ENCODE measurements at places on chromosomes 12 and 14.

GRCh38 chr12:4566474-4566873 lies 4.5 kb downstream of the DYRK4 start:
- H3K4me3 ChIP-seq = no peak overlapping the region
- H3K27me3 ChIP-seq = no peaks in the 10 kb centered on the region
- H3K4me1 ChIP-seq = peaks cover 13% of the 10 kb centered on the region
- no peak for DNase-seq

DNA sequence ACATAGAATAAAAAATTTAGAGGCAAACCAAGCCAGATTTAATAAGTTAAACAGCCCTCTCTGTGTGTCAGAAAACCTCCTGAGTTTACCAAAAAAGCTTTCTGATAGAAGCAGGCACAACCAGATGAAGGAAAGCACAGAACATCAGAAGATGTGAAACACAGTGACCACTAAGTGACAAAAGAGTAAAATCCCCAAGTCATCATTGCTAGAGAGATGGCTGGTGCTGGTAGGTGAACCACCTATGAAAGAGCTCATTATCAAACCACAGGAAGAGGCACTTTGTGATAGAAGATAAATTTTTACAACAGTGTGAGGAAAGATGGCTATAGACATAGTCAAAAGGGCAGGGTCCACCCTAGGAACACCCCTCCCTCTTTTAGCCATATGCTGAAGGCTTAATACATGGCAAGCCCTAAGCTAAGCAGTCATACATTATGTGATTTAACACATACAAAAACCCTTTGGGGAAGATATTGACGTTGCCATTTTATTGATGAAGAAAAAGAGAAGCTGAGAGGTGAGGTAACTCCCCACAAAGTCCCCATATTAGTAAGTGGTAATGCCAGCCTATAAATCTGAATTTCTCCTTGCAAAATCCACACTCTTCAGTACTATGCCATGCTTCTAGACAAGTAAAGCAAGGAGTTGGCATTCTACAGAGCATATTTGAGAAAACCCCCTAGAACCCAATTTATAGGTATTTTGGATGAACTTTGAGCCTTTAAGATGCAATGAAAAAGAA lies 449.9 kb downstream of the LRIG3 start:
- H3K27me3 ChIP-seq = no peaks in the 10 kb centered on the region
- no peak for DNase-seq
- no peaks in the 10 kb centered on the region for H3K36me3 ChIP-seq
- no peaks in the 10 kb centered on the region for H3K4me1 ChIP-seq
- H3K27ac ChIP-seq = no peak overlapping the region

DNA sequence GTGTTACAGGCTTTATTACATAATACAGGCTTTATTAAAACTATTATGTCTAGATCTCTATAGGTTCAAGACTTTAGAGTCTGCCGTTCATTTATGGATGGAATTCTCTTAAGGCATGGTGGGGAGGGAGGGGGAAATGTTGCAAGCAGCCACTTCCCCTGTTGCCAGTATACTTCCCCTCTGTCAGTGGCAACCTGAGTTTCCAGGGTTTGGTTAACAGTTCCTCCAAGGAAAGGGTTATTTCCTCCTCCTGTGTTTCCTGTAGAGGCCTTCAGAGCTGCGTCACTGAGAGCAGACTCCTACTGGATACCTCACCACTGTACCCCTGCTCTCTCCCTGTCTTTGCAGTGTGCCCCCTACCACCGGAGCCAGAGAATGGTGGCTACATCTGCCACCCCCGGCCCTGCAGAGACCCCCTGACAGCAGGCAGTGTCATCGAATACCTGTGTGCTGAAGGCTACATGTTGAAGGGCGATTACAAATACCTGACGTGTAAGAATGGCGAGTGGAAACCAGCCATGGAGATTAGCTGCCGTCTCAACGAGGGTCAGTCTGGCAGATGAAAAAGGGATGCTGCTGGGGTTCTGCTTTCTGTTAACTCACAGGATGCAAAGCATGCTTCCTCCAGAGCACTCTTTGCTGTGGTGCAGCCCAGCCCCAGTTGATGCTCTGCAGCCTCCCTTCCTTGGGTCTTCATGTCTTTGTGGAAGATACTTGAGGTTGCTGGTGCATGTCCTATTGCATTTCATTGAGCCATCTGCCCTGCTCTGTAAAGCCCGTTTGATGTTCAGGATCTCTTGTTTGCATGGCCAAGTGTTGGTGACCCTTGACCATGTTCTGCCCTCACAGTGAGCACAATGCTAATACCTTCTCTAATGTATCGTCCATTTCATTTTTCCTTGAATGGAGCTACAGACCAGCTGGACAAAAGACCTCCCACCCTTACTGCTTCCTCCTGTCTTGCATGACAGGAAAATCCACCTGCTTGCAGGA lies 63.6 kb upstream of the SRSF5 start:
- no peak overlapping the region for H3K4me3 ChIP-seq
- DNase-seq = peak; percentile 61
- H3K4me1 ChIP-seq = peaks cover 48% of the 10 kb centered on the region
- H3K36me3 ChIP-seq = no peaks in the 10 kb centered on the region

- no peaks in the 10 kb centered on the region for H3K4me1 ChIP-seq
- no peak for DNase-seq
- H3K27ac ChIP-seq = no peak overlapping the region
- H3K4me3 ChIP-seq = no peak overlapping the region
- no peaks in the 10 kb centered on the region for H3K27me3 ChIP-seq
Measured at GRCh38 chr12:132740652-132741051, 21.0 kb downstream of the ANKLE2 start.

GRCh38 chr12:43011383-43011926 lies 421.9 kb upstream of the PRICKLE1 start:
- no peaks in the 10 kb centered on the region for H3K27me3 ChIP-seq
- no peak overlapping the region for H3K4me3 ChIP-seq
- H3K36me3 ChIP-seq = no peaks in the 10 kb centered on the region
- H3K27ac ChIP-seq = no peak overlapping the region

DNA sequence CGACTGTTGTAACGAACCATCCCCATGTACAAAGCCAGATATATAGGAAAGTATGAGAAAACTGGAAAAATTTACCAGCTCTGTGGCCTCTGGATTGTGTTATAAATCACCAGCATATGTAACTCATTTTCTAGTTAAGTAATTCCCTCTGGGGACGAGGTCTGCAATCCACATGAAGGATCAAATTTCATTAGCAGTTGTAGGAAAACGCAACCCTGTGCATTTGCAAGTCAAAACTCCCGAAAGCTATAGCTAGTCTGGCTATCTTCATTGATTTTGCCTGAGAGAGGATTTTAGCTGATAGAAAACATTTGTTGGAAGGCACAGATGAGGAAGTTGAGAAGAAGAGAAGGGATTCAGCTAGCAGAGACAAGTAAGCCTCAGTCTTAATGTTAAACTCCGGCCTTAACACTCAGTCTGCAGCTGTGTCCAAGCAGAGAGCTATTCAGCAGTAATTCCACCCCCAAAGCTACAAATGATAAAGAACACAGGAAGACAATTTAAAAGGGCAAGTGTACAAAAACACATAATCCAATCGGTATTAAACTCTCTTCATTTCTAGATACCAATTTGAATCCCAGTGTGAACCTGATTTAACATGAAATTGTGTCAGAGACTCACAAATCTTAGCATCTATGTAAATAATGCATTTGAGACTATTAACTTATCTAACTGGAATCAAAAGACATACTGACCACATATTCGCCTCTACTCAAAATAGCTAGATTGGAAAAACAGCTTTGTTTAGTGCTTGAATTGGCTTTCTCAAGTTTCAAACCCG lies 54.2 kb upstream of the CERS5 start:
- no peak overlapping the region for H3K4me3 ChIP-seq
- DNase-seq = no peak
- H3K4me1 ChIP-seq = peaks cover 9% of the 10 kb centered on the region
- no peaks in the 10 kb centered on the region for H3K27me3 ChIP-seq
- 0 out of 3 replicates have a peak, but pooled peaks cover 12% of the 10 kb centered on the region for H3K36me3 ChIP-seq
- no peak overlapping the region for H3K27ac ChIP-seq

DNA sequence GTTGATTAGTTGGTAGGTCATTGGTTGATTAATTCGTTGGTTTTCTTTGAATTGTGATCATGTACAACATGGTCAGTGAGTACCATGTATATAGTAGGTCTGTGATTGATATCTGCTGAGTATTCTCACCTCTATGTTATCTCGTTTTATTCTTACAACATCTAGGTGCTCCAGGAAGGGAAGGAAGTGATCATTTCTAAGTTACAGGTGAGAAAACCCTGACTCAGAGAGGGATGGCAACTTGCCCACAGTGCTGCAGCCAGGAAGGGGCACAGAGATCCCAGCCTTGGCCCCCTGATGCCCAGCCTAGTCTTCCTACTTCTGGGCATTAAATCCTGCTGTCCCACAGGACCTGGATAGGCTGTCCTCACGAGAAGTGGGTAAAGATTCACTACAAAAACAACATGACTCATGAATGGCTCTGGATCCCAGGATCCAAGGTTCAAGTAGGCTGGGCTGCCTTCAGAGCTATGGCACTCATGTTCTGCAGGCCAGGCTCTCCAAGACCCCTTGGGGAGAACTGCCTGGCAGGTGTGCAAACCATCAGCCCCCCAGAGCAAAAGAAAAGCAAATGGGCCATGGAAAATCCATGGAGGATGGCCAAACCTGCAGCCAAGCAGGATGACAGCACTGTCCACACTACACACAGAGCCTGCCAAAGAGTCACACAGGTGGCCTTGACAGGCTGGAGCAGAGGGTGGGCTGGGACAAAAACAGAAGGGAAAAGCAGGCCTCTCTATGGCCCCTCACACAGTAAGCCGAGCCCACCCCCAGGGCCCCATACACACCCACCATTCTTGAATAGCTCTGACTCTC lies 146.2 kb downstream of the BCL11B start:
- H3K36me3 ChIP-seq = no peaks in the 10 kb centered on the region
- H3K4me3 ChIP-seq = no peak overlapping the region
- 0 out of 2 replicates have a peak, but pooled peaks cover 8% of the 10 kb centered on the region for H3K4me1 ChIP-seq
- DNase-seq = peak; percentile 6
- no peaks in the 10 kb centered on the region for H3K27me3 ChIP-seq
- H3K27ac ChIP-seq = no peak overlapping the region

GRCh38 chr12:49340095-49340870 lies 3.3 kb upstream of the C1QL4 start:
- H3K4me1 ChIP-seq = peaks cover 39% of the 10 kb centered on the region
- DNase-seq = no peak
- H3K36me3 ChIP-seq = no peaks in the 10 kb centered on the region
- peaks cover 18% of the 10 kb centered on the region for H3K27me3 ChIP-seq
- H3K4me3 ChIP-seq = no peak overlapping the region
- H3K27ac ChIP-seq = no peak overlapping the region

- H3K4me1 ChIP-seq = peaks cover 48% of the 10 kb centered on the region
- peak; percentile 87 for DNase-seq
- peak overlapping the region; percentile 74 for H3K27ac ChIP-seq
- no peaks in the 10 kb centered on the region for H3K27me3 ChIP-seq
- H3K4me3 ChIP-seq = peak overlapping the region; percentile 8
- H3K36me3 ChIP-seq = peaks cover 12% of the 10 kb centered on the region
Measured at GRCh38 chr14:39025810-39026627, 77.0 kb downstream of the SEC23A start.

DNA sequence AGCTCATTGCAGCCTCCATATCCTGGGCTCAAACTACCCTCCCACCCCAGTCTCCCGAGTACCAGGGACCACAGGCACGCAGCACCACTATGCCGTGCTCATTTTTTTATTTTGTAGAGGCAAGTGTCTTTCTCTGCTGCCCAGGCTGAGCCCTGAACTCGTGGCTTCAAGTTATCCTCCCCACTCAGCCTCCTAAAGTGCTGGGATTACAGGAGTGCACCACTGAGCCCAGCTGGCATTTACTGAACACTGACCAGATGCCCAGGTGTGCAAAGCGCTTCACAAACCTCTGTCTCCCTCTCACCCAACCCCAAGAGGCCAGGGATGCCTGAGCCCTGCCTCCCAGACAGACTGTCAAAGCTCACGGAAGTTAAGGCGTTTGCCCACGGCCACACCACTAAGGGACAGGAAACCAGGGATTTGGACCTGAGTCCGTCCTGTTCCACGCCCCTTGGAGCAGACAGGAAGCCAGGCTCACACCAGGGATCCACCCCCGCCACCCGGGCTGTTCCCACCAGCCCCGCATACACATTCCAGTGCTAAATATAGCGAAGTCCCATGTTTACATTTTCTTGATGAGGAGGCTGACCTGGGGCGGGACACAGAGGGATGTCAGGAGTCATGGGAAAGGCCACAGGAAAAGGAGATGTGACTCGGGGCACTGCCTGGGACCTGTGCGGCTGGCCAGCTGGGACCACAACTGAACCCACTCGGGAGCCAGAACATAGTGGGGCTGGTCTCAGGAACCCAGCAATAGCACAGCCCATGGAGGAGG lies 51.2 kb downstream of the TESC start:
- DNase-seq = peak; percentile 92
- peaks cover 78% of the 10 kb centered on the region for H3K4me1 ChIP-seq
- H3K27me3 ChIP-seq = no peaks in the 10 kb centered on the region
- no peak overlapping the region for H3K4me3 ChIP-seq

DNA sequence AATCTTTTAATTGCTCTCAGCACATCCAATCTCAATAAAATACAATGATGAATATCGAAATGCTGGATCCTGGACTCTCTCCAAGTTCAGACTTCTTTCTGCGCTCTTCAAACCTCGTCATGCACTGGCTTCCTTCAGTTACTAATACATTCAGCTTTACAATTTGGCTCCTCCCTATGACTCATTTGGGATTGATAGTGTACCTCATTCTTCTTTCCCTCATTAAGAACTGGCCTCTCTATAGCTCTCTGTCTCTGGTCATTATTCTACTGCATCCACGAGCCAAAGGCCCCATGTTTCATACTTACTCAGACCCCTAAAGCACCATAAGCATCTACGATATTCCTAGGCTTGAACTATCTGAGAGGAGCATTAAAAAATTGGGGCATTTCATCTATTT lies 4.9 kb downstream of the TSPAN8 start:
- no peaks in the 10 kb centered on the region for H3K36me3 ChIP-seq
- no peak overlapping the region for H3K27ac ChIP-seq
- no peak overlapping the region for H3K4me3 ChIP-seq
- no peak for DNase-seq

DNA sequence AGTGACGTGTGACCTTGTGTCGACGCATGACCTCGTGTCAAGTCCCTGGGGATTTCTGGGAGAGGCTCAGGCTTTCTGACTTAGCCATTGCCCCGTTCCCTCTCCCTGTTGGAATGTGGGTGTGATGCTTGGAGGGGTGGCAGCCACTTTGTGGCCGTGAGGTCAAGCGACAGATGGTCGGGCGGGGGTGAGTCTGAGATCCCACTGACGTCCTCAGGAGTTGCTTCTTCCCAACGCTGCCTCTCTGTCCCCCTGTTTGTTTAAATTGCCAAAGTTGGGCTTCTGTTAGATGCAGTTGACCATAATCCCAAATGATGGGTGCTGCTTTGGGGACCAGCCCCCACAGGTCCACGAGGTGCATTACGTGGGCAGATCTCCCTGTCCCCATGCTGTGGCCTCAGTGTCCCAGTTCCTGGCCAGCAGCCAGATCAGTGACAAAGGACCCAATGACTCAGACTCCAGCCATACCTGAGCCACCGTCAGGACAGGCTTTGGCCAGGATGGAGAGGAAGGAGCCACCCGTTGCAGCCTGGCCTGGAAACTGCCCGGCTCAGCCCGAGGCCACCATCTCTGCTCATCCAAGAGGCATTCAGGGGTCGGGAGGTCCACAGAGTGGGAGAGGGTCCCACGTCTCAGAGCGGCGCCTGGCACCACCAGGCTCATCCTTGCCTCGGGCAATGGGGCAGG lies 34.4 kb upstream of the GALNT9 start:
- H3K4me1 ChIP-seq = no peaks in the 10 kb centered on the region
- DNase-seq = no peak
- no peaks in the 10 kb centered on the region for H3K36me3 ChIP-seq
- H3K27ac ChIP-seq = no peak overlapping the region
- peaks cover 33% of the 10 kb centered on the region for H3K27me3 ChIP-seq
- H3K4me3 ChIP-seq = no peak overlapping the region

GRCh38 chr14:22210906-22211305 lies 378.1 kb downstream of the DAD1 start:
- H3K4me3 ChIP-seq = no peak overlapping the region
- no peaks in the 10 kb centered on the region for H3K4me1 ChIP-seq
- H3K27ac ChIP-seq = no peak overlapping the region
- no peaks in the 10 kb centered on the region for H3K27me3 ChIP-seq
- DNase-seq = no peak
- H3K36me3 ChIP-seq = no peaks in the 10 kb centered on the region
